H9 (cell line): ENCODE measurements at places on chromosomes 1 and 21. TPM values are rescaled to one million over a fixed set of nuclear protein-coding genes. Genes with fewer than 3 reads are reported as not detected.

GRCh38 chr1:177346790-177347359, 176.1 kb downstream of the BRINP2 start:
- no peak overlapping the region for H3K27ac ChIP-seq
- H3K4me1 ChIP-seq, result peaks cover 4% of the 10 kb centered on the region; the same call in 1 of the 2 replicates
- H3K36me3 ChIP-seq, result no peaks in the 10 kb centered on the region
- no peak overlapping the region for H3K4me3 ChIP-seq
- DNase-seq, result no peak

GRCh38 chr1:24528744-24529143, 26.1 kb downstream of the RCAN3 start:
- H3K4me1 ChIP-seq, result no peaks in the 10 kb centered on the region
- H3K27ac ChIP-seq, result no peak overlapping the region
- DNase-seq, result no peak
- no peak overlapping the region for H3K4me3 ChIP-seq
- H3K36me3 ChIP-seq, result peaks cover 4% of the 10 kb centered on the region; the same call in 1 of the 3 replicates
- no peaks in the 10 kb centered on the region for H3K27me3 ChIP-seq

DNA sequence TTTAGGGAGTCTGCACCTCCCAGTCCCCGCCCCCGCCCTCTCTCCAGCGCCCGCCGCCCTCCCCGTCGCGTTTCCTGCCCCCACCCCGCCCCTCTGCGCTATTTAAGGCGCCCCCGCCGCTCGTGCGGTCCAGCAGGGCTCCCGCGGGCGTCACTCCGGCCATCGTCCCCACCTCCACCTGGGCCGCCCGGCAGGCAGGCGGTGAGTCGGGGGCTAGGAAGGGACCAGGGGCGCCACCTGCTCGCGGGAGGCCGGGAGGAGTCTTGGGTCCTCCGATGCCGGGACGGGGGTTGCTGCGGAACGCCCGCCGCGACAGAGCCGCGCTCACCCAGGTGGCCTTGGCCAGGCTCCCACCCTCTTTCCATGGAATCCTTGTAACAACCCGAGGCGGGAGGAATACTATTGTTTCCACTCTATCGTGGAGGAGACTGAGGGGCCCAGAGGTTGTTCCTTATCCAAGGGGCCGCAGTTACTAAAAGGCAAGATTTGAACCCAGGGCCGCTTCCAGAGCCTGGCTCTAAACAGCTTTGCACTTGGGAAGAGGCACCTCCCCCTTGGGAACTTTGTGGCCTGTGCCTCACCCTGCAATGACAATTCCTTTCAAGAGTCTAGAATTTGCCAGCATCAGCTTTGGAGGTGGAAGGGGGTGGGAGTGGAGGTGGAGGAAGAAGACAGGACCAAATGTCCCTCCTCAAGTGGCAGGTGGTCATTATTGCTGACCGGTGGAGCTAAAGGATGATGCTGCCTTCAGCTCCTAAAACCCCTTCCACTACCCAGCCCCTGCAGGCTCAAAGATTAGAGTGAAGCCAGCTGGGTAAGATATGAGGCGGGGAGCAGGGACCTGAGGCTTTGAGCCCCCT, at the start of gene GJA4:
GJA4 (plus strand) TSS at position 132 of the 860 bp plus-strand sequence. CDS start 1,215 bp downstream, outside the sequence.
- no peaks in the 10 kb centered on the region for H3K36me3 ChIP-seq
- H3K4me1 ChIP-seq, result peaks cover 1% of the 10 kb centered on the region; the same call in 1 of the 2 replicates
- DNase-seq, result no peak
- no peak within 1 kb of the TSS for H3K27ac ChIP-seq
- H3K27me3 ChIP-seq, result no peaks in the 10 kb centered on the region; the same call in 1 of the 2 replicates
- peak within 1 kb of the TSS; percentile 60 for H3K4me3 ChIP-seq

GRCh38 chr21:36710729-36711048, 11.8 kb downstream of the SIM2 start:
- H3K4me3 ChIP-seq, result peak overlapping the region; percentile 80
- H3K36me3 ChIP-seq, result peaks cover 1% of the 10 kb centered on the region; the same call in 2 of the 3 replicates
- DNase-seq, result no peak
- no peak overlapping the region for H3K27ac ChIP-seq

DNA sequence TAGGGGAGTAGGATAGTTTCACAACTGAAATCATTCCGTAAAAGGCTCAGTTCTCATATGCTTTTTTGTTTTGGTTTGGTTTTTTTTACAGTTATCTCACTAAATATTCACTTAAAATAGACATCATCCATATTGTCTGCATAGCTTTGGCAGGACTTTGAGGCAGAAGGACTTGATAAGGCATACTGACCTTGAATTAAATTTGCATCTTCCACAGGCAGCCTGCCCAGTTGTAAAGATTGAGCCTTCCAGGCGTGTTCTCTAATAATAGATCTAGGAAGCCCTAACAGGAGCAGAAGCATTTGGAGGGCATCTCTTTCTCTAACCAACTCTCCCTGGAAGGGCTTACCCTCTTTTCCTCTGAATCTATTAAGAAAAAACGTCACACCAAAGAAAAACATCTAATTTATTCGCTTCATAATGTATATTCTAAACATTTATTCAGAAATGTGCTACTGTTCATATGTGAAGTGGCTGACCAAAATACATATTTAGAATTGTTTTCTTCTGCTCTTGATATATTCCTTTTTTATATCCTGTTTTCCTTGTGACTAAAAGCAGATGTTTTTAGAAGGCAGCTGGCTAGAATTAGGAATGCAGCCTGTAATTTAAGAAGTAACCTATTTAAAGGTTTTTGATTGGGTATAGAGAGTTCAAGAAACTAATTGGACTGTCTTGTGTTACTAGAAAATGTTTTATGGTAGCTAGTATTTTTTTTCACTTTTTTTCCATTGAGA, 20.2 kb downstream of the DESI2 start:
- H3K4me1 ChIP-seq, result no peaks in the 10 kb centered on the region
- H3K27me3 ChIP-seq, result no peaks in the 10 kb centered on the region
- no peak for DNase-seq
- H3K36me3 ChIP-seq, result peaks cover 7% of the 10 kb centered on the region; the same call in 2 of the 3 replicates
- no peak overlapping the region for H3K4me3 ChIP-seq

DNA sequence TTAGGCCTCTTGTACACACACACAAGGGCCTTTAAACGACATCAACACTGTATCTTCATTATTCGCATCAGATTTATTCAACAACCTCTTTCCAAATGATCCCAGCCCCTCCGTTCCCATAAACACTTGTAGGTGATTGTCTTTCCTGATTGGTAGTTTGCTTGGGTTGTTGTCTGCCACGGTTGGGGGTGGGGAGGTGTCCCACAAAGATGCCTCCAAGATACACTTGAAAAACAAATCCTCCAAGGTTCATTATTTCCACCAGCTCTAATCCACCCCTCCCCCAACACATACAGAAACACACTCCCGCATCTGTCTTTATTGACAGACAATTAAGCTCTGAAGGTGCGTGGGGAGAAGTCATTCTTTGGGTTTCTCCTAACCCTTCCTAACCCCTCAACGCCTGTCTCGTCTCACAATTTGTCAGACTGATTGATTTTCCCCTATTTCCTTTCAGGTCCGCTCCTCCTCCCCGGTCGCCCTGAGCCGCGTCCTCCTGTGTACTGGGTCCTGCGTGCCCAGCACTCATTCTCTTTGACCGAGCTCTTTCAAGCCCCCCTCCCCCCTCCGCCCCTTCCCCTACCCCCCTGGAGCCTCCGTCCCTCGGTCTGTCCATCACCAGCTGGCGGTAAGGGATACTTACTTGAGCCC, 1.4 kb downstream of the WDR26 start:
- no peak for DNase-seq
- H3K36me3 ChIP-seq, result peaks cover 23% of the 10 kb centered on the region; the same call in 2 of the 3 replicates
- H3K27me3 ChIP-seq, result no peaks in the 10 kb centered on the region
- H3K27ac ChIP-seq, result no peak overlapping the region

DNA sequence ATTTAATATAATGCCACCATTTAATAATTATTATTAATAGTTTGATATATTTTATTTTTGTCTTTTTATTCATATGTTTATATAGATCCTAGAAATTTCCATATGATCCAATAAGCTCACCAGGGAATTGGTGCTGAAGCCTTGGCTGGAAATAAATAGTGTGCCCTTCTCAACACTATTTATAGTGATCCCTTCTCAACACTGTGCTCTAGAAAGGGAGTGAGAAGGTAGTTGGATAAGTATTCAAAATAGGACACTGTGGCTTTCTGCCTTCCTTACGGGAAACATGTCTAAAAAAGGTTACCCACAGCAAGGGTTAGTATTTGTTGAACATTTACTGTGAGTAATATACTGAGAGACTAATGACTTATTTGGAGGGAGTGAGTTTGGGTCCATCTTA, 496.1 kb downstream of the NEGR1 start:
- H3K27me3 ChIP-seq, result no peaks in the 10 kb centered on the region
- H3K27ac ChIP-seq, result no peak overlapping the region
- DNase-seq, result no peak
- H3K4me3 ChIP-seq, result no peak overlapping the region

DNA sequence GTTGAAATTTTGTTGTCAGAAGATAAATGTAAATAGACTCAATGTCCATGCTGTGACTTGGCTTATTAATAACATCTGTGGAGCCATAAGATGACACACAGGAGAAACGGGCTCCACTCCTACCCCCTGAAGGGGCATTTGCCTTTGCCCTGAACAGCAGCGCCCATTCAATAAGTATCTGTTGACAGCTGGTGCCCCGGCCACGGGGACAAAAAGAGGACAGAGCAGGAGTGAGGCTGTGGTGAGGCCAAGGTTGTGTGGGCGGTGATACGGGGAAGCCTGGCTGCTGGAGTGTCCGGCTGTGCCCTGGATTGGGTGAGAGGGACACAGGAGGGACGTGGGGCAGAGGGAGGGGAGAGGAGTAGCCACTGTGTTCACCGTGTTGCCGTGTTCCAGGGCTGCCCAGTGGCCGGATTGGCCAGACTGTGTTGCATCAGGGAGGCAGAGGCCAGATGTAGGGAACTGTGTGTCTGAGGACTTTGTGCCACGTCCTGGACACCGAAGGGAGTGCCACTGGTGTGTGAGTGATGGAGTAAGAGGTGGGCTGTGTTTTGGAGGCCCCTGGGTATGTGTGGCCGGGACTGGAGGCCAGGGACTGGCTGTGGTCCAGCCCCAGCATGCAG, 15.1 kb downstream of the PRMT2 start:
- H3K36me3 ChIP-seq, result peaks cover 64% of the 10 kb centered on the region
- H3K4me1 ChIP-seq, result no peaks in the 10 kb centered on the region
- H3K27me3 ChIP-seq, result no peaks in the 10 kb centered on the region
- no peak overlapping the region for H3K4me3 ChIP-seq
- no peak overlapping the region for H3K27ac ChIP-seq
- DNase-seq, result no peak

GRCh38 chr1:239287296-239287695, 99.1 kb upstream of the CHRM3 start:
- H3K4me3 ChIP-seq, result no peak overlapping the region
- no peak for DNase-seq
- peaks cover 10% of the 10 kb centered on the region for H3K36me3 ChIP-seq
- H3K4me1 ChIP-seq, result no peaks in the 10 kb centered on the region; the same call in 1 of the 2 replicates

GRCh38 chr1:192941722-192942411, 117.3 kb downstream of the UCHL5 start:
- DNase-seq, result no peak
- H3K4me1 ChIP-seq, result no peaks in the 10 kb centered on the region
- H3K27me3 ChIP-seq, result no peaks in the 10 kb centered on the region
- H3K36me3 ChIP-seq, result no peaks in the 10 kb centered on the region
- H3K4me3 ChIP-seq, result no peak overlapping the region
- H3K27ac ChIP-seq, result no peak overlapping the region

DNA sequence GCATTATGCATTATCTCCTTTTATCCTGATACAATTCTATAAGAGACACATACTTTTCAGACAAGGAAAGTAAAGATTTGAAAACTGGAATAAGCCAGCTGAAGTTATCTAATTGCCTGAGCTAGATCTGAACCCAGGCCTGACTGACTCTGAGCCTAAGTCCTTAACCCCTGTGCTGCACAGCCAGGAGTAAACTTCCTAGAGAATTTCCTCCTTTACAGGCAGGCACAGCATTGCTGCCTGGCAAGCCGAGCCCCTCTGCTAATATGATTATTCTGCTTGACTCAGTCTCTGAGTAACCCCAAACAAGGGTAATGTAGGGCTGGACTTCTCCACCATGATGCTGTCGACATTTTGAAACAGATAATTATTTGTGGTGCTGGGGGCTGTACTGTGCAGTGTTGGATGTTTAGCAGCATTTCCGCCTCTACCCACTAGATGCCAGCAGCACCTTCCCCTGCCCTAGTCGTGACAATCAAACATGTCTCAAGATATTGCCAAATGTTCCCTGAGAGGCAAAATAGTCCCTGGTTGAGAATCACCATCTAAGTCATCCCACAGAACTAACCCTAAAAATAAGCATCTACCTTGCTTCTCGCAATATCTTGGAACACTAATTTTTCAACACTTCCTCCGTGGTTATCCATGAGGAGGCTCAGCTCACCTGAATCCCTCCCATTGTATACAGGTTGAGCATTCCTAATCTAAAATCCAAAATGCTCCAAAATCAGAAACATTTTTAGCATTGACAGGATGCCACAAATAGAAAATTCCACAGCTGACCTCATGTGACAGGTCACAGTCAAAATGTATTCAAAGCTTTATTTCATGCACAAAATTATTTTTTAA, 18.5 kb downstream of the CAMK1G start:
- H3K4me3 ChIP-seq, result no peak overlapping the region
- no peak for DNase-seq
- H3K27ac ChIP-seq, result no peak overlapping the region

DNA sequence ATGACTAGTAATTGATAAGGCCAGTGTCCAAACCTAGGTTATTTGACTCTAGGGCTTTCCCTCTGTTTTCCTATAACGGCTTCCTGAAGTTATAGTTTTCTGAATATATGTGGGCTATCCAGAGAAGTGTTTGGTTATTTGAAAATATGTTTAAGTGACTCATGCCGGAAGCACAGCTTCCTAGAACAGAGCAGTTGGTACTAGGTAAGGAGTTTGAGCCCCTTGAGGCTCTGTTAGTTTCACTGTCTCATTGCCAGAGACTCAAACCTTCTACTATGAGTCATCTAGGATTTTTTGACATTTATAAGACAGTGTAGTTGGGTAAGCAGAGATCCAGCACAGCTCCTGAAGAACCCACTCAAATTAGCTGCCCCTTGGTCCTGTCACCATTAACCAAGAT, 27.1 kb upstream of the LEPR start:
- H3K4me3 ChIP-seq, result no peak overlapping the region
- H3K4me1 ChIP-seq, result no peaks in the 10 kb centered on the region
- no peak for DNase-seq
- H3K36me3 ChIP-seq, result no peaks in the 10 kb centered on the region
- H3K27ac ChIP-seq, result no peak overlapping the region

NPHS2 gene
- total RNA-seq, result not detected in 2 replicates

USH2A gene
- 0.04 and 0.11 TPM in 2 replicates for total RNA-seq

RPF1 gene
- 36.1 and 39.7 TPM in 2 replicates for total RNA-seq

UQCRHL gene
- 2.0 and 2.6 TPM in 2 replicates for total RNA-seq

PRELP gene
- 0.07 and 0.09 TPM in 2 replicates for total RNA-seq

S100A3 gene
- total RNA-seq, result not detected in 2 replicates

IFNAR2 gene
- total RNA-seq, result 13.6 and 14.4 TPM in 2 replicates
